ENCODE measurements at places on chromosomes 7 and 10.

- DNase-seq: no peak
Observed at GRCh38 chr10:55966101-55966500, 395.0 kb downstream of the ZWINT start.

DNA sequence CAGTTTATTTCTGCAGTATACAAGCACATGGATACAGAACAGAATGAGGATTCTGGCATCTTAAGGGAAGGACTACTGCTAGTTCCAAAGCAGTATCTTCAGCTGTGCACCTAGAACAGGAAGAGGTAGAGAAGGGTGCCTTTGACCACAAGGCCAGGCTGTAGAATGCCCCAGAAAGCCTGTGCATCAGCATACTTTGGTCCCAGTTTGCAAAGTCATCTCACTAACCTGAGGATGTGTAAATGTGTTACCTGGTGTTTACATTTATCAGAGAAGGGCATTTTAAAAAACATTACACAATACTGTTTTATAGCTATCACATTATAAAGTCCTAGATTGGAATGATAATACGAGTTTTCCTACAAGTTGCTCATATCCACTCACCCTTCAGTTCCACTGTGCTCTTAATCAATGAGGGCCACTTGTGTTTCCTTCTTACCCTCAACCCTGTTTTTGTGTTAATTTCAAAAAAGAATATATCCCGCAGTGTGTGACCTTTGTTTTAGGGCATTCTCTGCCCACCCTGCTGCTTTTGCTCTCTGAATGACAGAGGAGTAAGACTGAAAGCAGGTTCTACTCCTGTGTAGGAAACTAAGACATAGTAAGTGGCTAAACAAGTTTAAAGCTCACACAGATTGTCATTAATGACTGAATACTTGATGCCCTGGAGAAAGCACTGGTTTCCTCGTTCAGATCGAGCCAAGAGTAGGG lies 3.4 kb downstream of the SLC35G1 start:
- no peak for DNase-seq

DNA sequence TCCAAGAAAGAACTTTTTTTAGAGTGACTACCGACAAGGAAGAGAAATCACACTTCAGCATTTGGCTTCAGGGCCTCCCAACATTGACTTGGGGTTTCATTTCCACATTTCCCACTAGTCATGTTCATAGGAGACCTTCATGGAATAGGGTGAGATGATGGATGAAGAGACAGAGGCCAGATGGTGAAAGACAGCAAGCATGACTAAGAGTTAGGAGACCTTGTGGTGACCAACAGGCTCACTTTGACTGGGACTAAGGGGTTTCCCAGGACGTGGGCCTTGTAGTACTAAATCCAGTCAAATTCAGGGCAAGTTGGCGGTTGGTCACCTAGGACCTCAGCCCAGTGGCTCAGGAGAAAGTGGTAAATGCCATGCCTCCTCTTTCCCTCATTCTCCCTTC lies 3.0 kb upstream of the GIMAP5 start:
- no peak for DNase-seq

DNA sequence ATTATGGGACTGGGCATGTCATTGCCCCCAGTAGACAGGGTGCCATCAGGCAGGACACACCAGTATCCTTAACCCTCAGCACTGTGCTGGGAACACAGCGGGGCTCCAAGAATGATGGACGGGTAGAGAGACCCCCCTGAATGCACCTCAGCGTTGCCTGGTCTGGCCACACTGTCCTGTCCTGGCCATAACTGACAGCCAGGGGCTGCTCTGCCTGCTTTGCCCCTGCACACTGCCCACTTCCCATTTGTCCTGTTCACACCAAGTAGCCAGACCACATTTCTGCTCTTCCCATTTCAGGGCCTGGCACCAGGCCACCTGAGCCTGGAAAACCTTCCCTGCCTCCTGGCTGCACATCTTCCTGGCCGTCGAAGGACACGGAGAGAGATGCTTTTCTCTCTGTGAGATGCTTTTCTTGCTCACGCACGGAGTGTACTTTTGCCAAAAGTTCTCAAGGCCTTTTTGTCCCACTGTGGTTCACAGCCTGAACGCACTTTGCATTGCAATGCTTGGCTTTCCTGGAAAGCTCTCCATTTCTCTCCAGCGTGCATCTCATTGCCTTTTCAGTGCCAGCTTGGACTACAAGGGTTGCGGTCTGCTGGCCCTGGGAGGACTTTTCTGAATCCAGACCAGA lies 131.0 kb upstream of the EEPD1 start:
- DNase-seq: no peak

GRCh38 chr7:115306586-115306985 lies 384.7 kb downstream of the MDFIC start:
- no peak for DNase-seq

DNA sequence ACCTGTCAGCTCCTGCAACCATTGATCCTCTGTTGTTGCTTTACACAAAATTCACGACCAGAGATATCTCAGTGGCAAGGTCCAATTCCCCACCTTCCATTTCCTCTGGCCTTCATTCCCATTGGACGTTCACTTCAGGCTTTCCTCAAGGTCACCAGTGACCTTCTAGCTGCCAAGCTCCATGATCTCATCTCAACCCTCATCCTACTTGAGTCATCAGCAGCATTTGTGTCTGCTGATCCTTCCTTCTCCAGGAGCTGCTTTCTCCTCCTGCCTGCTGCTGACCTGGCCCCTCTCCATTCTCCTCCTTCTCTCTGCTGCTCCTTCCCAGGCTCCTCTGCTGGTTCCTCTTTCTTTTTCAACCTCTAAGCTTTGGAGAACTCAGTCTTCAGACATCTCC lies 66.2 kb upstream of the C10orf90 start:
- peak; percentile 36 for DNase-seq

DNA sequence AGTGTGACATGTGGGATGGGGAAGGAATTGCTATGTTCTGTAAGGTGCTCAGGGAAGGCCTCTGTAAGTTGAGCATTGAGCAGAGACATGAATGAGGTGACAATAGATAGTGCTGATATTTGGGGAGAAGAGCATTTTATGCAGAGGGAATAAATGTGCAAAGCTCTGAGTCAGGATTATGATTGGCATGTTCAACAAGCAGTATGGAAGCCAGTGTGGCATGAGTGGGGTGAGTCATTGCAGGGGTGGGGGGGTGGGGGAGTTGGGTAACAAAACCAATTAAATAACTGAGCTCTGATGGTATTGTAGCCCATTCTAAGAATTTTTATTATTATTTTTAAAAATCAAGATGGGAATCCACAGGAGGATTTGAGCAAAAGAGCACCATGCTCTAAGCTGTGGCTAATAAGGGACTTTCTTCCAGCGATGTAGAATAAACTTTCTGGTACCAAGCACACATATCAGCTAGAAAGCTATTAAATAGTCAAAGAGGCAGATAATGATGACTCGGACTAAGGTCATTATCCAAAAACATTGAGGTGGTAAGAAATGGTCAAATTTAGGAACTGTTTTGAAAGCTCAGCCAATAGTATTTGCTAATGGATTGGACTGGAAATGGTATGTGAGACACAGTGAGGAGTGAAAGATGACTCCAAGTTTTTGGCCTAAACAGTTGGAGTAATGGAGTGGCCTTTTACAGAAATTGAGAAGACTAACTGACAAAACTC lies 96.4 kb downstream of the PRKG1 start:
- DNase-seq: no peak

Data from AG08395 (cell line).